ENCODE measurements at places on chromosomes 7 and 10.
A peak's percentile ranks its signal among the peaks of the same experiment; 100 is the strongest.

DNA sequence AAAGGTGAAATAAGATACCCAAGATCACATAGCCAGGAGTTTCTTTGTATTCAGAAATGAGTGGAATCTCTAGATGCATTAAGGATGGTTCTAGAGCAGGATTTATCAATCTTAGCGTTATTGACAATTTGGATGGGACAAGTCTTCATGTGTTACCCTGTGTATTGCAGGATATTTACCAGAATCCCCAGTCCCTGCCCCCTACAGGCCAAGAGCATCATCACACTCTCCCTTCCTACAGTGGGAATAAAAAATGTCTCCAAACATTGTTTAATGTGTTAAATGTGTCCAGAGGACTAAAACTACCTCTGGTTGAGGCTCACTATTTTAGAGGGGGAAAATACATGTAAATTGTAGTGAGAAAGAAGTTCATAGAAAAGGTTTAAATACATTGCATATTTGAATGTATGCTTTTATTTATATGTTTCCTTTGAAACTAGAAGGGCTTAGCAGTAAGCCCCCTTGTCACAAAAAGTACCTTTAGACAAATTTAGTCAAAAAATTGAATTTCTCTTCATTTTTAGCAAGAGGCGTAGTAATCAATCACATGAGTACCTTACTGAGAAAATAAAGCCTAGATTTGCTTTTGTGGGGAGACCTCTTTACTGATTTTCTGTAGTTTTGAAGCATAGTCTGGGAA lies 141.2 kb downstream of the MLLT10 start:
- DNase-seq, result peak; percentile 54

DNA sequence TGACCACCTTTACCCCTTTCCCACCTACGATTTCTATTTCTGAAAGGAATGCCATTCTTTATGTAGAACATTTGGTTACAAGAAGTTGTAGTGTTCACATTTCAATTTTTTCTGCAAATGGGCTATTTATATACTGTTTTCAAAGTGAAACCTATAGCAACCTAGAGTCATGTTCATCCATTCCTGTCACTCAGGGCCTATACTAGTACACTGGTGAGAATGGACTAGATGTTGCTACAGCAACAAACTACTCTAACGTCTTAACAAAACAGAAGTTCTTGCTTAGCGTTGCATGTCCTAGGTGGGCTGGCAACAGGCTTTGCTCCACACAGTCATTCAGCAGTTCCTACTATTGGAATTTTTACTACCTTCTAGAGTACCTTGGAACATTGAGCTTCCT lies 16.3 kb downstream of the CASD1 start:
- no peak for DNase-seq

DNA sequence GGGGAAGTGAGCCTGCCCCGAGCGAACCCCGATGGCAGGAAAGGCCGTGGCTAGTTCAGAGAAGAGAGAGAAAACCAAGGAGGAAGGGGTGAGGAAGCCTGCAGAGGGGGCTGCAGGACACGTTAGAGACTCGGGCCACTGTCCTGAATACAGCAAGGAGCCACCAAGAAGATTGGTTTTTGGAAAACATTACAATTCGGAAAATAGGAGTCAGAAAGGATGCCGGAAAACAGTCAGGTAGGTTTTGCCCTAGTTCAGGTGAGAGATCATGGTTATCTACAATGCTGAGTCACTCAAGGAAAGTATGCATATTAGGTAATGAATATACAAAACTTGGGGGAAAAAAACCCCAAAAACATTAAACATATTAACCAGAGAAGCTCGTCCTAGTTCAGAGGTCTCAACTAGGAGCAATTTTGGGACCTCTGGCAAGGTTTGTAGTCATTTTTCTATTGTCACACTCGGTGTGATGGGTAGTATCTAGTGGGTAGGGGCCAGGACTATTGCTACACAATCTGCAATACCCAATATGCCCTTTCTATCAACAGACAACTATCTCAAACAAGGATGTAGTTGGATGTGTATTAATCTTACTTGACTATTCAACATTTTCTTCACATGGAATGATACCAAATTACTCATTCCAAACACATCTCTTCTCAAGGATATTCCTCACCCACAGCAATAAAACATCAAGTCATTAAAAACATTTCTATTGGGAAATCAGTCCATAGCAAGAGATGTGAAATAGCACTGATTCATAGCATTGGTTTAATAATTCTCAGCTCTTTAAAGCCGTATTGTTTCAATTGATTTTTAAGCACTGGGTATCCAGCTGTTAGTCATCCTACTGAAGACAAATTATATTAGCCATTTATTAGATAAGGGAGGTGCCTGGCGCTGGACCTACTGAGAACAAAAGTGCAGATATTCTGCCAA lies 74.4 kb upstream of the RSU1 start:
- DNase-seq, result peak; percentile 65

- no peak for DNase-seq
These were observed 789 bp downstream of the TCF7L2 start for GRCh38 chr10:112950714-112951358.

DNA sequence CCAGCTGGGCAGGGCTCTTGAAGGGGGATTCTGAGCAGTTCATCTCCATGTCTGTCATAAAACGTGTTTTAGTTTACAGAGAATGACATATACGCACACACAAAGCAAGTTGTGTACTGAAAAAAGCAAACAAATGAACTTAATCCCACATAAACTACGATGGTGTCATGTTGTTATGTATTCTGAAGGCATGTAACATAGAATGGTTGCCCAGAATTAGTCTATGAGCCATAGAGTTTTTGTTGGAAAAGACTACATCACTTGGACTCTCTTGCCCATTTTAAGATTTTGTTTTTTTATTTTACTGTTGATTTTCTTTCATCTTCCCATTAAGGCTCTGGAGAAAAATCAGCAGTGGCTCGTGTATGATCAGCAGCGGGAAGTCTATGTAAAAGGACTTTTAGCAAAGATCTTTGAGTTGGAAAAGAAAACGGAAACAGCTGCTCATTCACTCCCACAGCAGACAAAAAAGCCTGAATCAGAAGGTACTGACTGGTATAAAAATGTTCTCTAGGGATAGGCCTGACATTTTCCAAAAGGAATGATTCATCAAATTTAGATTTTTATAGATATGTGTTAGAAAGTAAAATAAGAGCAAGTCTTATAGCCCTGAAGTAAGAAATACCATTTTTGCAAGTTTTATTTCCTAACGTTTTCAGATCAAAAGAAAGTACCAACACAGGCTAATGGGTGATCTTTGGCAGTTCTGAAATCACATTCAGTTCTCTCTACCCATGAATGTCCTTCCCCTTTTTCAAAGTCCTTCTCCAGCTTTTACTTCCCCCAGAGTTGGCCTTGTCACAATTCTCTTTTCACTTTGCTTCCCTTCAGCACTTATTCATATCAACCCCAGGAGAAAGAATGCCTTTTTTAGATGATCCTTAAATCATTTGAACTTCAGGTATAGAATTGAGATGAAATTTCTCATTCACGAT lies 18.9 kb downstream of the CEP55 start:
- DNase-seq, result no peak

- DNase-seq, result no peak
These were observed 18.3 kb upstream of the NKX6-2 start for GRCh38 chr10:132804287-132804686.

DNA sequence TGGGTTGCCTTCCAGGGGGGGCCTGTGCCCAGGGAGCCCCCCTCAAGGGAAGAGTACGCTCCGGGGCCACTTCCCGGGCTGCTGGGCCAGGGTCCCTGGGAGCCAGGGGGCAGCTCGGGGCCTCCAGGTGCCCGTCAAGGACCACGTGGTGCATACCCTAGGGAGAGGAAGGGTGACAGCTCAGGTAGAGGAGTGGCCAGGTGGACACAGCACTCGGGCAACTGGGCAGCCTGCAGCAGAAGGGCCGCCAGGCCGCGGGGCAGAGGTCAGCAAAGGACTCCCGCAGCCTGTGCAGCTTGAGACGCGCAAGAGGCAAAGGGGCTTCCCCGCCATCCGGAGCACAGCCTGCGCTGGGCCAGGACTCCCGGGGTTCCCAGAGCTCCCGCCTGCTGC lies 26.4 kb downstream of the AP5Z1 start:
- no peak for DNase-seq

- DNase-seq, result no peak
These were observed 204.0 kb upstream of the GNAI1 start for GRCh38 chr7:79930604-79931003.

- DNase-seq, result no peak
These were observed 213.1 kb downstream of the EMX2 start for GRCh38 chr10:117755659-117756014.

- DNase-seq, result no peak
These were observed 8.6 kb downstream of the UPP1 start for GRCh38 chr7:48097521-48098231.

DNA sequence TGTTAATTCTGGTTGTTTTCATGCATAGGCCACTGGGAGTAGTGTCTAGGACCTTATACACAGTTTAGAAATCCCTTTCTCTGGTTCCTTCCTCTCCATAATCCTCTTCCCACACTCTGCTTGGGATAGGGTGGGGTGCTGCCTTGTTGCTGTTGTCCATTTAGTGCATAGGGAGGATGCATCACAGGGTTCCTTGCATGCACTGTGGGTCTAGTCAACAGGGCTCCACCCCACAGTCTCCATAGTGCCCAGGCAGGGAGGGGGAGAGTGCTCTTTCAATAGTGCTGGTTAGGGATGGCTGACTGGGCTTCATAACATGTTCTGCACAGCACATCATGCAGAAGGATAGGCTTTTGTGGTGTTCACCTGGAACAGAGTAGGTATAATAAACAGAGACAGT lies 81.1 kb downstream of the ARHGAP12 start:
- no peak for DNase-seq

DNA sequence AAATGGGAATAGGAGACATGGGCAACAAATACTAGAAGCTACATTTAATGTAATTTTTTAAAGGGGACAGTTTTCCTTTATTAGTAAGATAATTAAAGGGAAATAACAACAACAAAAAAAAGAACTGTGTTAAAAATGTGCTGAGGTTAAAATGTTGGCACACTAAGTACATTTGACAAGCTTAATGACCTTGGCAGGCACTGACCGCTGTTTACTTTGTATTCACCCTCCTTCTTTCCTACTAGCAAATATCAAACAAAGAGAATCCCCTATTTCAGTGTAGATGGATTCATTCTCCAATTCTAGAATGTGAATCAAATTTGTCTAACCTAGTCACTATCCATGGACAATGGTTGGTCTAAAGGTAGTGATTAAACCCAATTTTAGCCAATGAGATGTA lies 77.5 kb upstream of the TOMM7 start:
- no peak for DNase-seq

DNA sequence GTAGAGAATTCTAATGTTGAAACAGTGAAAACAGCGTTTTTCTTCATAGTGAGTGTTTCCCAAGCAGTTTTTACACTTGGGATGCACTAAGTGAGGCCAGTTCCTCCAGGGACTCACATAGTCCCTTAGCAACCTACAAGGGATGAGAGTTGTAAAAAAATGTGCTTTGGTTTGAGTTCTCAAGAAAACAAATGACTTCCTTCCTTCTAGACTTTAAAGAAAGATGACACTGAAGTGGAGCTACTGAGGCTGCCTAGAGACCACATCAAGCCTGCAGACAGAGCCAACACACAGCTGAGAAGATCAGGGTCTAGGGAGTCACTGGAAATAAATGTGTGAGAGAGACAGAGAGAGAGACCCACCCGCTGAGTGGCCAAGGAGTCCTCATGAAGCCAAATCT lies 264.4 kb downstream of the TNS3 start:
- DNase-seq, result no peak

DNA sequence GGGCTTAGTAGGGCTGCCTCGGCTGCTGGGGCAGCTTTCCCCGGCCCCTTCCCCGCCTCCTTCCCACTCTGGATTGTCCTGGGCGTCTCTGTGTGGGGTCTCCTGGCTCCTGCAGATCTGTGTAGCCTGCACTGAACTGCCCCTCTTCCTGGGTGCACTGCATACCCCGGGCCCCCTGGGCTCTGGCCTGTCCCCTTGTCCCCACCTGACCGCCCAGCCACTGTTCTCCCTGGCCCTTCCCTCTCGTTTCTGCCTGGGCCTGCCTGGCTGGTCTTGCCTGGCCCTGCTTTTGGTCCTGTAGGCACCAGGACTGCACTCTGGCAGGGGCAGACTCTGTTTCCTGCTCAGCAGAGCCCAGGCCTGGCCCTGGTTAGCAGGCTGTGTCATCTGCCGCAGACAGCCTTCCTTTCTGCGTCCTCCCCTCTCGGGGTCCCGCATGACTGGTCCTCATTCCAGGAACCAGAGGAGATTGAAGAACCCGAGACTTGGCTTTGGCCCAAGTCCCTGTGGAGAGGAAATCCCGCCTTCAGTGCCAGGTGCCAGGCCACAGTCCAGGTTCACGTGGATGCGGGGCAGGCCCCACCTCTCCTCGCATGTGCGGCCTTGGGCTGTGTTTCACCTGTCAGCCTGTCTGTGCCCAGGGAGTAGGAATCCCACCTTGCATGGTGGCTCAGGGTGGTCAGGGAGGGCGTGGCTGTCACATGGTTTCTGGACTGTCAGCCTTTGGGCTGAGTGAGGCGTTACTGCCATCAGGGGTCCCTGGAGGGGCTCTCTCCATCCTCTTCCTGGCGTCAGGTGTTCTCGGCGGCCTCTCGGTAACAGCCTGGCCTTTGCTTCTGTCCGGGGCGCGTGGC lies 9.2 kb downstream of the INPP5A start:
- peak; percentile 41 for DNase-seq

- no peak for DNase-seq
These were observed 12.9 kb upstream of the PBLD start for GRCh38 chr10:68345621-68346020.

- DNase-seq, result no peak
These were observed 49.5 kb upstream of the CREB5 start for GRCh38 chr7:28362812-28363211.

DNA sequence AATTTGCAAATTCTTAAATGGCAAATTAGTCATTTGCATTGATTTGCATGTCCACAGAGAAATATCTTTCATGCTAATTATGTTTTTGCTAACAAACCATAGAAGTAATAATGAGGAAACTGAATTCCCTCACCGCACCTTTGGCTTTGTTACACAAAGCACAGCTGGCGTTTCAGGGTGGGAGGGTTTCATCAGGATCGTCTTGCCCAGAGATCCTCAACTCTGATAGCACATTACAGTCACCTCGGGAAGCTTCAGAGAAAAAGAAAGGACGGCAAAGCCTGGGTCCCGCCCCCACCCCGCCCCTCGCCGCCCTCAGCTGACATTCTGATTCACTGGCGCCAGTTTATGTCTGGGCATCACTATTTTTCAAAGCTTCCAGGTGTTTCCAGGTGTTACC lies 119.4 kb downstream of the PTPRN2 start:
- no peak for DNase-seq

GRCh38 chr7:111137296-111138192 lies 46.6 kb downstream of the LRRN3 start:
- DNase-seq, result no peak

- DNase-seq, result peak; percentile 22
These were observed 86.5 kb downstream of the RALA start for GRCh38 chr7:39709768-39710311.

- DNase-seq, result no peak
These were observed 23.6 kb downstream of the SORBS1 start for GRCh38 chr10:95537542-95537927.

- no peak for DNase-seq
These were observed 38.3 kb upstream of the PRLHR start for GRCh38 chr10:118633786-118634185.

Data from cerebellar cortex (tissue), 1 donor.